ENCODE measurements at places on chromosomes 12 and 14.

- no peak for DNase-seq
Observed at GRCh38 chr12:46777587-46777986, 48.2 kb downstream of the SLC38A4 start.

- DNase-seq, result peak; percentile 68
Observed at GRCh38 chr14:21070610-21071224, 613 bp downstream of the ARHGEF40 start.

GRCh38 chr12:103523771-103524170, 28.0 kb upstream of the C12orf42 start:
- DNase-seq, result no peak

GRCh38 chr12:42932936-42933335, 343.4 kb upstream of the PRICKLE1 start:
- DNase-seq, result no peak

GRCh38 chr12:82950356-82950755, 263.6 kb downstream of the TMTC2 start:
- DNase-seq, result no peak
